ENCODE measurements at places on chromosomes 12 and 14. TPM values are rescaled to one million over a fixed set of nuclear protein-coding genes. Genes with fewer than 3 reads are reported as not detected.

- H3K36me3 ChIP-seq = no peaks in the 10 kb centered on the region
- H3K4me1 ChIP-seq = no peaks in the 10 kb centered on the region
- no peaks in the 10 kb centered on the region for H3K27me3 ChIP-seq
Measured at GRCh38 chr12:77031745-77032144, 33.6 kb downstream of the E2F7 start.

The MMP19 gene
- 1.1 TPM for total RNA-seq

DNA sequence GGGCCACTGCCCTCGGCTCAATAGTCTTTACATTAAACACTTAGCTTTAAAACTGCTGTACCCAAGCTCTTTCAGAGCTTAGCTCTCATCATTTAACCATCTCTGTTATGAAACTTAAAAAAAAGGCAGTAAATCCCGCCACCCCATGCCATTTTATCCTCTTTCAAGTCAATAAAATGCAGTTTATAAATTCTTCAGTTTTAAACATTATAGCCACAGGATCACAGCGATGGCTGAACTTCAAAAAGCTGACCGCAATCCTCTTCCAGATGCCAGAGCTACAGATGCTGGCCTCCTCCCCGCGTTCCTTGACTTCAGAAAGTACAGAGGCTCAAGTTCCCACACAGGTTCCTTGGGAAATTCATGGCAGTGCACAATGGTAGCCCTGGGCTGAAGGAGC lies 4.2 kb downstream of the OR10G3 start:
- no peaks in the 10 kb centered on the region for H3K27me3 ChIP-seq
- H3K36me3 ChIP-seq = no peaks in the 10 kb centered on the region
- no peak overlapping the region for H3K4me3 ChIP-seq
- no peaks in the 10 kb centered on the region for H3K4me1 ChIP-seq

- no peak overlapping the region for H3K4me3 ChIP-seq
- H3K27ac ChIP-seq = no peak overlapping the region
- no peaks in the 10 kb centered on the region for H3K4me1 ChIP-seq
- no peaks in the 10 kb centered on the region for H3K27me3 ChIP-seq
- DNase-seq = no peak
- H3K36me3 ChIP-seq = no peaks in the 10 kb centered on the region
Measured at GRCh38 chr12:68490476-68490875, 120.2 kb upstream of the RAP1B start.

The TAS2R42 gene
- not detected for total RNA-seq

GRCh38 chr14:97218691-97219430 lies 421.7 kb downstream of the VRK1 start:
- no peak for DNase-seq
- H3K4me3 ChIP-seq = peak overlapping the region; percentile 29
- peaks cover 12% of the 10 kb centered on the region for H3K4me1 ChIP-seq
- no peak overlapping the region for H3K27ac ChIP-seq
- H3K36me3 ChIP-seq = no peaks in the 10 kb centered on the region
- peaks cover 12% of the 10 kb centered on the region for H3K27me3 ChIP-seq

DNA sequence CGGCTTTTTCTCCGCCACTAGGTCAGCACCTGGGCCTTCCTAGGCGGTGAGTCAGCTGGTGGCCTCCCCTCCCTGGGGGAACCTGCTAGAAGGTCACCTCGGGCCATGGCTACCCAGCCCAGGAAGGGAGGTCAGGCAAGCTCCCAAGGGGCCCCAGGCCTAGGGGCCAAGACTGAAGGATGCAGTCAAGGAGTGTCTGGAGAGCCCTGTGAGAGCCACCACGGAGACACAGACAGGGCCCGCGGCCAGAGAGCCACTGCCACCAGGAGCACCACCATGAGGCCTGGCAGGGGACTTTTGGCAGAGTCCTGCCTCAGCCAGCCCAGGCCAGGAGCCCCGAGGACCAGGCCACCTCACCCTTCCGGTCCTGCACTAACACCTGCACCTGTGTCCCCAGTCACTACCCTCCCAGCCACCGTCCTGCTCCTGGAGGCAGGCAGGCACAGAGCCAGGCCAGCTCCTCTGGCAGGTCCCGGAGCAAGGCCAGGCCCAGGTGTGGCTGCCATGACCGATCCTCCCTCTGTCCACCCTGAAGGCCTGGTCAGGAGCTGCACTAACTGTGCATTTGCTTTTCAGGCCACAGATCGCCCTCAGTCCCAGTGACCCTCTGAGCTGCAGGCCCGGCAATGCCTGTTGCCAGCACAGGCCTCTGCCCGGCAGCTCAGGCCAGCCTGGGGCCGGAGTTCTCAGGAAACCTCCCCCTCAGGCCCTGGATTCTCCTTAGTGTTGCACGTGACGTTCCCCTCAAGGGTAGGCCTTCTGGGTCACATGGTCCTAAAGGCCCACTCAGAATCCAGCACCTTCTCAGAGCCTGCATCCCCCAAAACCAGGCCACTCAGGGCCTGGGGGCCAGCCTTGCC lies 6.9 kb downstream of the PHETA1 start:
- H3K4me1 ChIP-seq = peaks cover 40% of the 10 kb centered on the region
- no peaks in the 10 kb centered on the region for H3K36me3 ChIP-seq
- no peak overlapping the region for H3K4me3 ChIP-seq
- H3K27ac ChIP-seq = peak overlapping the region; percentile 63
- no peak for DNase-seq

- H3K4me1 ChIP-seq = no peaks in the 10 kb centered on the region
- H3K27me3 ChIP-seq = no peaks in the 10 kb centered on the region
- H3K27ac ChIP-seq = peak within 1 kb of the TSS; percentile 39
- peak; percentile 37 for DNase-seq
Measured at GRCh38 chr12:65278576-65279368, at the start of gene MSRB3. MSRB3 (plus strand) TSS chr12:65278683; CDS start chr12:65308580, 29,897 bp downstream.

The ART4 gene
- 28.3 TPM for total RNA-seq

The CLEC7A gene
- total RNA-seq = 7.0 TPM

- H3K36me3 ChIP-seq = no peaks in the 10 kb centered on the region
- no peak overlapping the region for H3K4me3 ChIP-seq
- DNase-seq = no peak
- no peaks in the 10 kb centered on the region for H3K27me3 ChIP-seq
- no peaks in the 10 kb centered on the region for H3K4me1 ChIP-seq
Measured at GRCh38 chr14:54083549-54084239, 127.1 kb upstream of the BMP4 start.

- H3K27me3 ChIP-seq = no peaks in the 10 kb centered on the region
- peaks cover 4% of the 10 kb centered on the region for H3K4me1 ChIP-seq
- H3K36me3 ChIP-seq = peaks cover 16% of the 10 kb centered on the region
- no peak overlapping the region for H3K4me3 ChIP-seq
Measured at GRCh38 chr12:6231359-6232268, 31.4 kb downstream of the CD9 start.

DNA sequence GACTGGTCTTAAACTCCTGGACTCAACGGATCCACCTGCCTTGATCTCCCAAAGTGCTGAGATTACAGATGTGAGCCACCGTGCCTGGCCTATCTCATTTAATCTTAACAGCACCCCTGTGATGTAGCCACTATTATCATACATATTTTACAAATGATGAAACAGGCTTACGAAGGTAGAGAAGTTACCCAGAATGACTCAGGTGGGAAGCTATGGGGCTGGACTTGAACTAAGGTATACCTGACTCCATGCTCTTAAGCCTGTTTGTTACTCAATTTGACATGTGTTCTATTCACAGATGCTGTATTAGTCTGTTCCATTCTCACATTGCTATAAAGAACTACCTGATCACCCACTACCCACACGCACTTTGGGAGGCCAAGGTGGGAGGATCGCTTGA lies 36.8 kb upstream of the TMPO start:
- H3K4me1 ChIP-seq = no peaks in the 10 kb centered on the region
- no peaks in the 10 kb centered on the region for H3K36me3 ChIP-seq
- H3K4me3 ChIP-seq = no peak overlapping the region
- no peak for DNase-seq
- H3K27me3 ChIP-seq = no peaks in the 10 kb centered on the region

DNA sequence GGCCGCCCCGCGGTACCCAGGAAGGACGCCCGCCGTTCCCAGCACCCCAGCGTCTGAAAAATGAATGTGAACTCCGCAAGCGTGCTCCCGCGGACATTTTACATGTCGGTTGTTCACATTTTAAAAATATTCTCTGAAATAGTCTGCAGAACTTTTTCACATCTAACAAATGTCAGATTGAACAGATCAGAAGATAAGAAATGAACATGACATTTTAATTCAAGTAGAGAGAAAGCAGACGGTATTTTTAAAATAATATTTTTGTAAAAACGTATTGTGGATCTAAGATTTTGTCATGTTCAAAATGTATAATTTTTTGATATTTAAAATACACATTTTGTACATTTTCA lies 101.8 kb upstream of the DIO3 start:
- peaks cover 3% of the 10 kb centered on the region for H3K27me3 ChIP-seq
- H3K27ac ChIP-seq = no peak overlapping the region
- peak overlapping the region; percentile 36 for H3K4me3 ChIP-seq
- H3K4me1 ChIP-seq = peaks cover 8% of the 10 kb centered on the region

The SERPINA10 gene
- total RNA-seq = 105 TPM

The SLCO1B3 gene
- total RNA-seq = 65.1 TPM

GRCh38 chr12:88889326-88890110 lies 309.2 kb upstream of the KITLG start:
- no peak overlapping the region for H3K27ac ChIP-seq
- no peak overlapping the region for H3K4me3 ChIP-seq
- no peak for DNase-seq
- H3K27me3 ChIP-seq = no peaks in the 10 kb centered on the region
- H3K4me1 ChIP-seq = no peaks in the 10 kb centered on the region
- no peaks in the 10 kb centered on the region for H3K36me3 ChIP-seq

DNA sequence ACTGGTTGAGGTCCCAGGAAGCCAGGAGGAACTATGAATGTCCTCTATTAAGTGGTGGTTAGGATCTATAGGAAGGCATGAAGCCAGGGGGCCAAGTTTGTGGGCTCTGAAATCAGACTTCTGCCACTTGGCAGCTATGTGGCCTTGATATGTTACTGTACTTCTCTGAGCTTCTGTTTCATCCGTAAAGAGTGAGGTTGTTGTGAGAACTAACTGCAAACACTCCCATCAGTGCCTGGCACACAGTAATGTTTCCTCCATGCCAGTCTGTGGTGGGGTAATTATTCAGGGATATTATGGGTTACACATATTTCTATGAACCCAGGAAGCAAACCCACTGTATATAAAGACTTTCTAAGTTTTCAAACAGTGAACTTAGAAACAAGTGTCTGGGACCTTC lies 57.4 kb downstream of the PLXNC1 start:
- H3K36me3 ChIP-seq = no peaks in the 10 kb centered on the region
- no peak overlapping the region for H3K4me3 ChIP-seq
- no peak for DNase-seq
- no peaks in the 10 kb centered on the region for H3K27me3 ChIP-seq
- H3K27ac ChIP-seq = no peak overlapping the region

DNA sequence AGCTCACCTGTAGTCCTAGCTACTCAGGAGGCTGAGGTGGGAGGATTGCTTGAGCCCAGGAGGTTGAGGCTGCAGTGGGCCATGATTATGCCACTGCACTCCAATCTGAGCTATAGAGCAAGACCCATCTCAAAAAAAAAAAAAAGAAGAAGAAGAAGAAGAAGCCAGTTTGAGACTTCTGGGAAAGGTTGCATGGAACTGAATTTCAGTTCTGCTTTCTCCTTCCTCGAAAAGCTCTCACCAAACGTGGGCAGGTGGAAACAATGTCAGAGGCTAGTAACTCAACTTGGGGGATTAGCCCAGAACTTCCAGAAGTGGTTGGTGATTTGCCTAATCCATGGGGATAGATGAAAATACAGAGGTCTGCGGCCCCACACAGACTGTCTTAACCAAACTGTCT lies 18.7 kb downstream of the FLVCR2 start:
- H3K4me3 ChIP-seq = no peak overlapping the region
- no peak for DNase-seq
- H3K27me3 ChIP-seq = no peaks in the 10 kb centered on the region

DNA sequence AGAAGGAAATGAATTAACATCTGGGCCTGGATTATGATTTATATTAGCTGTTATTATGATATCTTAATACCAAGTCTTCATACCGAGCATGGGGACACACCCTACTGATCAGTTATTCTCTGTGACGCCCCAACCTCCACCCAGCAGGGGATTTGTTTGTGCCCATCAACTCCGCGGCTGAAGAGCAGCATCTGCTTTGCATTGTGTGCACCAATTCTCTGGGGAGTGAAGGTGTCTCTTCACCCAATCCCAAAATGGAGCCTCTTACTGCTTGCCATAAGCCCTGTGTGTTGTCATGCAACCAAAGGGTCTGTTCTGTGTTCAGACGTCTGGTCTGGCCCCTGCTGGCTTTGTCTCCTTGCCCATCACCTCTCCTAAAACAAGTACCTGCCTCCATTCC lies 25.4 kb downstream of the DHRS2 start:
- H3K4me3 ChIP-seq = no peak overlapping the region
- no peak overlapping the region for H3K27ac ChIP-seq
- H3K4me1 ChIP-seq = no peaks in the 10 kb centered on the region
- no peaks in the 10 kb centered on the region for H3K36me3 ChIP-seq

GRCh38 chr12:106226884-106227640 lies 20.8 kb downstream of the CKAP4 start:
- H3K4me3 ChIP-seq = no peak overlapping the region
- no peaks in the 10 kb centered on the region for H3K36me3 ChIP-seq
- H3K27me3 ChIP-seq = no peaks in the 10 kb centered on the region
- no peak for DNase-seq
- no peaks in the 10 kb centered on the region for H3K4me1 ChIP-seq

DNA sequence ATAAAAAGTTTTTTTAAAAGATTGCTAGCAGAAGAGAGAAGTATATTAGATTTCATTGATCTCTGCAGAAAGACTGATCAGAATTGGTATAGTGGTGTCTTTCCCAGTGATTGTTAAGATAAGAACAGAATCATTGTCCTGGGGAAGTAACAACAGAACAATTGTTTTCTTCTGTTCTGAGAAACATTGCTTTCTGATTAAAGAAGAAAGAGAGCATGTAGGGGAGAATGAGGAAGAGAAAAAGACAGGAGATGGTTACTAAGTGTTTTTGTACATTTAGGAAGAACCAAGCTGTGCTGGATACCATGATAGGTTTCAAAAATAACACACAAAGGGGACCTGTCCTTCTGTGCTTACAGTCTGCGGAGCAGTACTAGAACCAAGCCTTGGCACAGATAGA lies 5.0 kb downstream of the USP30 start:
- H3K4me3 ChIP-seq = no peak overlapping the region
- H3K4me1 ChIP-seq = peaks cover 16% of the 10 kb centered on the region
- H3K36me3 ChIP-seq = peaks cover 4% of the 10 kb centered on the region
- H3K27me3 ChIP-seq = no peaks in the 10 kb centered on the region
- no peak overlapping the region for H3K27ac ChIP-seq

- no peaks in the 10 kb centered on the region for H3K27me3 ChIP-seq
- peak overlapping the region; percentile 45 for H3K27ac ChIP-seq
- no peak overlapping the region for H3K4me3 ChIP-seq
- H3K36me3 ChIP-seq = peaks cover 74% of the 10 kb centered on the region
- no peak for DNase-seq
Measured at GRCh38 chr12:9073076-9073475, 42.6 kb downstream of the A2M start.

GRCh38 chr12:16159571-16159970 lies 117.9 kb downstream of the SLC15A5 start:
- no peak overlapping the region for H3K27ac ChIP-seq
- H3K4me1 ChIP-seq = no peaks in the 10 kb centered on the region
- no peak for DNase-seq
- no peaks in the 10 kb centered on the region for H3K27me3 ChIP-seq
- H3K4me3 ChIP-seq = no peak overlapping the region
- no peaks in the 10 kb centered on the region for H3K36me3 ChIP-seq

DNA sequence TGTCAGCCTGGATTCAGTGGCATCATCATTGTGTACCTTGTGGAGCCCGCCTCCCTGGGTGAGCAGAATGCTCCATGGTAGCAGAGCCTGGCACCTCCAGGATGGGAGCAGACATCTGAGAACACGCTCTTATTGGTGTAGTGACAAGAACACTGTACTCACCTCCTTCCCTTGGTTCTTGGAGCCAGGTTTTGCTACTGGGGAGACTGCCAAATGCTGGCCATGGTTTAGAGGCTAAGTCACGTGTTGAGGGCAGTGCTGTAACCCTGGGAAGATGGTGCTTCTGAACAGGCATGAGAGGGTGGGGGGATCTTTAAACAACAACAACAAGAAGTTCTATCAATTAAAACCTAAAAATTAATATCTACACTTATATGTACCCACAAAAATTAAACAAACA lies 47.6 kb upstream of the ASPG start:
- no peaks in the 10 kb centered on the region for H3K4me1 ChIP-seq
- no peak overlapping the region for H3K27ac ChIP-seq

All from liver (tissue), 10 donors.